WTC11 (cell line): ENCODE measurements at places on chromosomes 7 and 10.

DNA sequence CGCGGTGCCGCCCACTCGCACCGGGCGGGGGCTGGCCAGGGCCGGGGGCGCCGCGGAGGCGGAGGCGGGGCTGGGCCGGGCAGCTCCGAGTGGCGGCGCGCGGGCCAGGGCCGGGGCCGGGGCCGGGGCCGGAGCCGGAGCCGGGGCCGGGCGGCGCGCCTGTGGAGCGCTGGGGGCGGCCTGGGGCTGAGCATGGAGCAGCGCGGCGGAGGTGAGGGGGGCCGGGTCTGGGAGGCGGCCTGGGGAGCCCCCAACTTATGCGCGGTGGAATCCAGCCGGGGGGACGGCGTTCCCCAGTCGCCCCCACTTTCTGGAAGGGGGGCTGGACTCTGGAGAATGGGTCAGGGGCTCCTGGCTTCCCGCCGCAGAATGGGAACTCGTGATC, at the start of gene LZTS2:
Gene LZTS2 (plus strand): TSS at position 67 of the 385 bp plus-strand sequence. CDS start 2,731 bp downstream, outside the sequence.
- no peak for DNase-seq

- DNase-seq, result peak; percentile 78
Measured at GRCh38 chr7:132580717-132581285, 4.5 kb upstream of the PLXNA4 start.

- DNase-seq, result no peak
Measured at GRCh38 chr7:158821171-158822031, 7.9 kb downstream of the ESYT2 start.

DNA sequence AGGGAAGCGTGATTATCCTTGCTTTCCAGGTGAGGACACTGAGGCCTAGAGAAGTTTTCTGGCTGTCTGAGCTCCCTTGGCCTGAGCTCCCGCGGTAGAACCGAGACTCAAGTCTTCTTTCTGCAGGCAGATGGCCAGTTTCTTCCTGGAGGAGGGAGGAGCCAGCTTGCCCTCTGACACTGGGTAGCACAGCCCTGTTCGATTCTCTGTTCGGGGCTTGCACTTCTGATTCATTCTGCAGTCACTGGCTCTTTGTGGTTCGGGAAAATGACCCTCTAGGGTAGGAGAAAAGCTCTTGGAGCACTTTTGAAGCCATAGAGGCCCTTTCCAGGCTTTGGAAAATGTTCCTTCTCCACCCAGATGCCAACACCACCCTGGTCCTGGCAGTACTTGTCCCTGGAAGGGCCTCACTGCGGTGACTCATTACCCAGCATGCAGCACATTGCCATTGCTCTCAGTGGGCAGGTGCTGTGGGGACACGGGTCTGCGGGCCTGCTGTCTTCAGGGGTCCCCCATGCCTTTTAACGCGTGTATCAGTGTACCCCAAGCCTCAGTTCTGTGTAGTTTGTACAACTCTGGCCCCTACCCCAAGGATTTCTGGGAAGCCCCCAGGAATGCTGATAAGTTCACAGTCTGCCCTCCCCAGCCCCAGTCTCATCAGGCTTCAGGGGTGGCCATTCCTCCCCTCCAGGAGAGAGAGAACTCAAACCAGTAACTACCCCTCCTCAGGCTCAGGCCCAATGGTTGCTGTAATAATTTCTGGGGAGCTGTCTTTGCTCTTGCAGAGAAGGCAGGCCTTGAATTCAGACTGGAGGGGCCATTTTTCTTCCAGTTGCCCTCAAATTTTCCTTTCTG, 11.9 kb downstream of the CHST3 start:
- no peak for DNase-seq

DNA sequence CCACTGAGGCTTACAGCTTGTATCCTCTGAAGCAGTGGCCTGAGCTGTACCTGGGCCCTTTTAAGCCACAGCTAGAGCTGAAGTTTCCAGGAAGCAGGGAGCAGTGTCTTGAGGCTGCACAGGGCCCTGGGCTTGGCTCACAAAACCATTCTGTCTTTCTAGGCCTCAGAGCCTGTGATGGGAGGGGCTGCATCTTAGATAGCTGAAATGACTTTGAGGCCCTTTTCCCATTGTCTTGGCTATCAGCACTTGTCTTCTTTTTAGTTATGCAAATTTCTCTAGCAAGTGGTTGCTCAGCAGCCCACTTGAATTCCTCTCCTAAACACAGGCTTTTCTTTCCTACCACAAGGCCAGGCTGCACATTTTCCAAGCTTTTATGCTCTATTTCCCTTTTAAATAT, 864.2 kb downstream of the REEP3 start:
- peak; percentile 25 for DNase-seq

GRCh38 chr10:133475425-133475734, 21.6 kb downstream of the SCART1 start:
- no peak for DNase-seq

- no peak for DNase-seq
Measured at GRCh38 chr7:37671876-37672275, 11.7 kb upstream of the GPR141 start.

DNA sequence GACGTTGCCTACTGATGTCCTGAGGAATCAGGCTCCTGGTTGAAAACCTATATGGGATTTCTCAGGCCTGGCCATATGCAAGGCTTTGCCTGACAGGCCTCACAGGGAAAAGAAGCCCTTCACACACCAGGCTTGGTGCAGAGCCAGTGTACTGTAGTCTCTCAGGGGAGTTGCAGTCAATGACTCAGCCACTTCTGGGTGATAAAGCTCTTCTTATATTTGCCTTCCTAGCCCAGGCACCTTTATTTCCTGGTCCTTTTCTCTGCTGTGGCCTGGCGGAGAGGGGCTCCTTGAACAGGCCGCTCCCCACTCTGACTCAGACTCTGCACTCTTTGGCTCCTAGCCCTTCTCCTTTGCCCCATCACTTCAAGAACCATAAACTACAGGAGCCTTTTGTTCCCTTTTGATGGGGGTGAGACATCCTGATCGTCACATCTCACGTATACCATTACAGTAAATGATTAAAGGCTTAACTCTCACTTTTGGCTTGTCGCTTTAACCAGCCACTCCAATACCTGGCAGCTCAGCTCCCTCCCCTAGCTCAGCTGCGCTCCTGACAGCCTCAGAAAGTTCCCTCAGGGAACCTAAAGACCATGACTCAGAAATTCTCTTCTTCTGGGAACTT, 33.5 kb downstream of the DPY19L1 start:
- DNase-seq, result no peak

- DNase-seq, result peak; percentile 96
Measured at GRCh38 chr10:123132576-123133477, 2.9 kb upstream of the HMX3 start.

DNA sequence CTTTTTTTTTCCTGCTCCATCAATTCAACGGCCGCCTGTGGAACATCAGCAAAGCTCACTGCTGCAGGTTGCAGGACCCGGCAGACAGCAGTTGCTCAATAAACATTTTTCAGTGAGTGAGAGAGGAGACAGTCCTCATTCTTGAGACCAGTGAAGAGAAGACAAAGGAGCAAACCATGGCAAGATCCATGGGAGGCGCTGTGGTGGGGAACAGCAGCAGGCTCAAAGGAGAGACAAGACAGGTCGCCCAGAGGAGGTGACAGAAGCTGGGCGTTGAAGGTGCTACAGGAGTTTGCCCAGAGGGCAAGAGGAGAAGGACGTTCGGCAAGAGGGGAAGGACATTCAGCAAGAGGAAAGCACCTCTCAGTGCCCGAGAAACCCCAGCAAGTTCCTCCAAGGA, 74.5 kb upstream of the FGFR2 start:
- no peak for DNase-seq

DNA sequence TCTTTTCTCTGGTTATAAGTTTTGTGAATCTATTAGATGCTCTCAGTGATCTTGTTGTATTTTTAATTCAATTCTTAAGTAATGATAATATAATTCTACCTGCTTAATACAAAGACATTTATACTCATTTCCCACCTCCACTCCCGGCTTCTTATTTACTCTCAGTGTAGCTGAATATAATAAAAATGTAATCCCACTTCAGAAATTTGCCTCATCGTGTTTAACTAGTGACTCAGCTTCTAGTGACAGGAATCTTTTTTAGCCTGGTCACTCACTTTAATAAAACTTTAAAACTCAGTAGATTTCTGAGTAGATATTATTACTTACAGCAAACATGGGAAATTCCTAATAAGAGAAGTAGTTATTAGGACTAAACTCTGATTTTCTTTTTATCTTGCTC, 1506.2 kb upstream of the LRRTM3 start:
- no peak for DNase-seq

DNA sequence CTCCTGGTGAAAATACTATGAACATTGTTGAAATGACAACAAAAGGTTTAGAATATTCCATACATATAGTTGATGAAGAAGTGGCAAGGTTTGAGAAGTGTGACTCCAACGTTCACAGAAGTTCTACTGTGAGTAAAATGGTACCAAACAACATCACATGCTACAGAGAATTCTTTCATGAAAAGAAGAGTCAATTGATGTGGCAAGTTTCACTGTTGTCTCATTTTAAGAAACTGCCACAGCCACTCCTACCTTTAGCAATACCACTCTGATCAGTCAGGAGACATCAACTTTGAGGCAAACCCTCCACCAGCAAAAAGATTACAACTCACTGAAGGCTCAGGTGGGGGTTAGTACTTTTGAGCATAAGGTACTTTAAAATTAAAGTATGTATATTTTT, 693.3 kb downstream of the GRID1 start:
- DNase-seq, result no peak

DNA sequence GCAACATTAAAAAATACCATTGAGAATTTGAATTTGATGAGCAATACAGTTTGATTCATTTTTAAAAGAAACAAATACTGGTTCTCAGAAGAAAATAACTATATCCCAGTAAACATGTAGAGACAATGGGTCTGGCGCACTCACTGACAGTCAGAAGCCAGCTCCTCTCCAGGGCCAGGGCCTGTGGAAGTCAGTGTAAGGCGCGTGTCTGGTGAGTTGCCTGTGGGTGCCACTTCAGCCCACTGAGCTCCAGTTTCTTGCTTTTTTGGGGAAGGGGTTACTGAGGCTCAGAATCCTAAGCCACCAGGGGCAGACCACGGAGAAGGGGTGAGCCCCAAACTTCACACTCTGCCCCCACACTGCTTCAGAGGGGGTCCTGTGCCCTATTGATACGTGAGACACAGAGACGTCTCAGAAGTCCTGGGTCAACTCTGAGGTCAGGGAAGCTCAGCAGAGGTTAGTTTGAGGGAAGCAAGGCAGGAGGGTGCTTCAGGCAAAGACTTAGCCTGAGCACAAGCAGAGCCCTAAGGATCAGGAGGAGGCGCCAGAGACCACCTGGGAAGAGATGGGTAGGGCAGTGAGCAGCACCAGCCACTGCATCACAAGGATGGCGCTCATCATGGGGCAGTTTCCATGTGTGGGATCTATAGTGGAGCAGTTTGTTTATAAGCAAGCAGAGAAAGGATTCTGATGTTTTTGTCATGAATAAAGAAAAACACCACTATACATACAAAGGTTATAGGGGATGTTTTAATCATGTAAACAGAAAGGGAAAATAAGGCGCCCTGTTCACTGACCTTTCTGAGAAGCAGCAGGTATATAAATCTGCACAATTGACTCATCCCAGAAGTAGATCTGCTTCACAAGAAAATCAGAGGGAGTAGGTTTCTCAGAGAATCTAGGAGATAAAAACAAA, 95.7 kb downstream of the PKD1L1 start:
- peak; percentile 51 for DNase-seq

DNA sequence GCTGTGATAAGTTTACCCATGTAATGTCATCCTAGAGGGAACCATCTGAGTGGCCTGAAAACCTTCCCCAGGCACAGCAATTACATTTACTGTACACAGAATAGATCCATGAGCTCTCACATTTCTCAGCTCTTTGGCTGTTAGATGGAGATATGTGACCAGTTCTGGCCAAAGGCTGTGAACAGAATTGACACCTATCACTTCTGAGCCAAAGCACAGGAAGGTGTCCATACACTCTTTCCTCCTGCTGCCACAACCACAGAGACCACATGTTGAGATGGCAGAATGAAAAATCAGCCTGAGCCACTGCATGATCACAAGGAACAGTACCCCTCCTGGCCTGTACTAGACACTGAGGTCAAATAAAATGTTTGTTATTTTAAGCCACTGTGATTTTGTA, 44.3 kb upstream of the ATOH7 start:
- no peak for DNase-seq

GRCh38 chr10:34150103-34150502, 665.0 kb downstream of the PARD3 start:
- no peak for DNase-seq

DNA sequence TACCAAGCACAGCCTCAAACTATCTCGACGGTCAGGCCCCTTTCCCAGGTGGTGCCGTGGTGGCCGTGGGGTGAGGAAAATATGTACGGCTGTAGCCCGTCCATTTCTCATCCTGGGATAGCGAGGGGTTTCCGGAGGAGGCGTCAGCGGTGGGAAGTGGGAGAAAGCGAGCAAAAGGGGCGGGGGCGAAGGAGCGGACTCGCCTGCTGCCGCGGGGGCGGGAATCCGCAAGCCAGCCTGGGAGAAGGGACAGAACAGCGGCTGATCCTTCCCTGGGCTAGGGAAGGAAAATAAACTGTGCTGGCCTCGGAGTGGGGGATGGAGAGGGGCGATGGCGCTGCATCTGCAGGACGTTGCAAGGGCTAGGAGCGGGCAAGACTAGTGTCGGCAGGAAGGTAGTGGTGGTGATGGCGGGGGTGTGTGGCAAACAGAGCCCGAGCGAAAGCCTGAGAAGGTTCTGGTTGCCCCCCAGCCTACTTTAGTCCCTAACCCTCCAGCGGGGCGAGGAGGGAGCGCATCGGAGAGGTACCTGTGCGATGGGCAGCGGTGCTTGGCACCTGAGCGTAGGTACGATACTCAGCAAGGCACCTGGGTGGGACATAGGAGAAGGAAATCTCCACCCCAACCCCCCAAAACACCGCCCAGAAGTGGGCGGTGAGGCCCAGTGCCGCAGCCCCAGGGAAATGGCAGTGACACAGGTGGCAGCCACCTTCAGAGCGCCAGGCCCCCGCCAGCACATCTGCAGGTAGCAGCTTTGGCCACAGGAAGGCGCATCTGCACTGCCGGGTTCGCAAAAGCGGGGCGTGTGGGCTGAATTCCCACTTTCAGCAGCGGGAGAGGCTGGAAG, 49.9 kb upstream of the STEAP1B start:
- peak; percentile 90 for DNase-seq
